HAP-1 (cell line): ENCODE measurements at places on chromosomes 2 and 18.
A peak's percentile ranks its signal among the peaks of the same experiment; 100 is the strongest.

DNA sequence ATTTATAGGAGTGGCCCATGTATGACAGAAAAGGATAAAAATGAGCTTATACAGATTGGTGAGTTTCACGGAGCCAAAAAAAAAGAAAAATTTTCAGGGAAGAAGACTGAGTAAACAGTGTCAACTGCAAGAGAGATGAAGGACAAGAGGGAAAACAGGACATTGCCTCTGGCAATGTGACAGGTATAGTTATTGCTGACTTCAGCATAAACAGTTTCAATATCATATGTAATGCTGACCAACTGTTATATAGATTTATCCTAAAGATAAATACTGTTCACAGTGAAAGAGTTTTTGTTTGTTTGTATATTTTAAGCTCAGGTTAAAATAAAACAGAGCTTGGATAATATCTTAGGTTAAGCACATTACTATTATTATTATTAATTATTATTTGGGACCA lies 98.0 kb upstream of the FSIP2 start:
- no peak for DNase-seq

- no peak for DNase-seq
These were observed 43.0 kb upstream of the KCNF1 start for GRCh38 chr2:10868465-10869314.

DNA sequence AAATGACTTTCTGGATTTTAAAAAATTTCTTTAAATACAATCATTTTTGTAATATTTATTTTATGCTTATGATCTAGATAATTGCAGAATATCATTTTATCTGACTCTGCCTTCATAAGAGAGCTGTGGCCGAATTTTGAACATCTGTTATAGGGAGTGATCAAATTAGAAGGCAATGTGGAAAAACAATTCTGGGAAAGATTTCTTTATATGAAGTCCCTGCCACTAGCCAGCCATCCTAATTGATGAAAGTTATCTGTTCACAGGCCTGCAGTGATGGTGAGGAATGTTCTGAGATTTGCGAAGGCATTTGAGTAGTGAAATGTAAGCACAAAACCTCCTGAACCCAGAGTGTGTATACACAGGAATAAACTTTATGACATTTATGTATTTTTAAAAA lies 79.5 kb downstream of the ITGA4 start:
- no peak for DNase-seq

DNA sequence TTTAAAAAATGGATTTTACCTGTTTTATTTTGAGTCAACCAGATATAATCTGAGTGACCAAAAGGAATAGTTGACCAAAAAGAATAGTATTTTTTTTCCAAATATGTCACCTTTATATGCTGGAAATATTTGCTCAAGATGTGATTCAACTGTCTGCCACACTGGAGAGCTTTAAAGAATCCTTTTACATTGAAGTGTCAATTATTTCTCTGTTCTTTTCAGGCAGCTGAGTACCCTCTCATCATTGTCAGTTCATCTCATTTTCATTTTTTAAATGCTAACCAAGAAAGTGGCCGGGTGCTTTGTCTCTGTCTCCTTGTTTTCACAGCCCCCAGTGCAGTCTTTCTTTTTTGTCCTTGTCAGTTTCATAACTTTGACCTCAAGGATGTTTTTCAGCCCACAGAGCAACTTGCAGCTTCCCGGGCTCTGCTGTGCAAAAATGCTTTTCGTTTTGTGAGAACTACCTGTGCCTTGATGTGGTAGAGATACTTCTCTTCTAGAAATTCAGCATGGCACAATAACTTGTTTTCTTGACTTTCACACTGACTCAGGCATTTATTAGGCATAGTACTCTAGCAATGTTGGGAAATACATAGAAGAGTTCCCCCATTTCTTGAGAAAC lies 23.4 kb upstream of the CERS6 start:
- no peak for DNase-seq

DNA sequence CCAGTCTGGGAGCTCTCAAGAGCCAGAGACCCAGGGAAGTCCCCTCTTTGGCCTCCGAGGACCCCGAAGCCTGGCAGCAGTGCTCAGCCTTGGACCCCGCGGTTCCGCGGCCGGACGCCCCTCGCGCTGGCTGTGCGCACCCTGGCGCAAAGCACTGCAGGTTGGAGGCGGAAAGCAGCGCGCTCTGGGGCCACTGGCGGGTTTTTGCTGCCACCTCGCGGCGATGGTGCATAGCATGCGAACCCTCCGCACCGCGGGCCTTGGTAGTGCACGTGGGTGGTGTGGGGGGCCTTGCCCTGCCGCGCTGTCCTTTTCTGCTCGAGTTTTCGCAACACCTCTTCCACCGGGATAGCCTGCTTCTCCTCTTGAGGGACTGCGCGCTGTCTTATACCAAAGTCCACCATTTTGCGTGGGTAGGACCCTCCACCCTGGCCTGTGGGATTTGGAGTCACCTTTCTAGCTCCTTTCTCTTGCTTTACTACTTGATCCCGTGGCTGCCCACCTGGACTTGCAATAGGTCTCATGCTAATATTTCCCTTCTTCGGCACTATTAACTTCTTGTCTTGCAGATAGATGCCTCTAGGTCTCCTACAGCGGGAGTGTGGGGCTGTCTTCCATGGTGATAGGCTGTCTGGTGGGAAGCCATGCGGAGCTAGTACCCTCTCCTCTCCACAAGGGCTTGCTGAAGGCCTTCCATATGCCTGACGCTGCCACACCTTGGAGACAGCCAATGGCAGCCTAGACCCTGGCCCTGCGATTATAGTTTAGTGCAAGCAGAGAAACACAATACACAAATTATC lies 14.3 kb downstream of the SIX3 start:
- peak; percentile 58 for DNase-seq

DNA sequence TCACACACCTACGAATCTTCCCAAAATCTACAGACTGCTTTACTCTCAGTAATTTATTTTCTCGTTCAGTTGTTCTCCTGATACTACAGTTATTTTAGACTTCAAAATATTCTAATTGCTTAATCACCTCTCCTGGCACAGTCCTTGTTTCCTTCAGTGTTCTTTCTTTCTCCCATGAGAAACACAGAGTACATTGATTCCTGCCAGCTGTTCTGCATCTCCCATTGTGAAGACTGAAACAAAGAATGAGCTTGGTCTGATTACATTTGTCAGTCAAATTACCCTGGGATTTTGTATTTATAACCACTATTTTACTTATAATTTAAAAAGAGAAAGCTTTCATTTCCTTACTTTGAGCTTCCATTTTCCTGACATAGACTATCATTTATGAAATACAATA lies 63.9 kb upstream of the TANK start:
- no peak for DNase-seq

- DNase-seq, result no peak
These were observed 94.2 kb upstream of the EPAS1 start for GRCh38 chr2:46202987-46203386.

- no peak for DNase-seq
These were observed 107.3 kb downstream of the DYSF start for GRCh38 chr2:71560638-71561011.

DNA sequence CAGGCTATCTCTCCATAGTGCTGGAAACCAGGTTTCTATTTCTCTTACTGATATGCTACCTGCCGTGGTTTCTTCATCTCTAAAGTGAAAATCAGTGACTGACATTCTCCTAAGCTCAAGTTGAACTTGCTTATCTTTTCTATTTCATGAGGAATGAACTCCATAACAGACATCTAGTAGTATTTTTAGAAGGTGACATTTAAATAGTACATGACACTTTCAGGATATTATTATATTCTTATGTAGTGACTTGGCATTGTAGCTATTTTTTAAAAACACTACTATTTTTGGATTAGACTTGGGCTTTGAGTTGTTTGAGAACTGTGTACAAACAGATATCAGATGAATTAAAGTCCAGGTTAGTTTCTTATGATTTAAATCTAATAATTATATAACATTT lies 1381.8 kb downstream of the DSC3 start:
- no peak for DNase-seq

DNA sequence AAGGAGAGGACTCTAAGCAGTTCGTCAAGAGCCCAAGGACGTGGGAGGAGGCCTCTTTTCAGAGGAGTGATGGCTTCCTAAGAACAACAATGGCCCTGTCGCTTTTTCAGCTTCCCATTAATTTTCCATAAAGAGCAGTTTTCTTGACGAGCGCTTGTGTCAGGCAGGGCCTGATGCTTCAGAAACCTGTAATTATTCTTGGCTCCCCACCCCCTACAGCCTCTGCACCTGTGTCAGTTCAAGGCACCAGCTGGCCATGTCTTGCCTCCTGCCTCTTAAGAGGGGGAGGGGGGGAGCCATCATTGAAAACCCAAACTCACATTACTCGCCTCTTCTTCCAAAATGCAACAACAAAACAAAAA lies 32.3 kb downstream of the KLF7 start:
- DNase-seq, result peak; percentile 45

DNA sequence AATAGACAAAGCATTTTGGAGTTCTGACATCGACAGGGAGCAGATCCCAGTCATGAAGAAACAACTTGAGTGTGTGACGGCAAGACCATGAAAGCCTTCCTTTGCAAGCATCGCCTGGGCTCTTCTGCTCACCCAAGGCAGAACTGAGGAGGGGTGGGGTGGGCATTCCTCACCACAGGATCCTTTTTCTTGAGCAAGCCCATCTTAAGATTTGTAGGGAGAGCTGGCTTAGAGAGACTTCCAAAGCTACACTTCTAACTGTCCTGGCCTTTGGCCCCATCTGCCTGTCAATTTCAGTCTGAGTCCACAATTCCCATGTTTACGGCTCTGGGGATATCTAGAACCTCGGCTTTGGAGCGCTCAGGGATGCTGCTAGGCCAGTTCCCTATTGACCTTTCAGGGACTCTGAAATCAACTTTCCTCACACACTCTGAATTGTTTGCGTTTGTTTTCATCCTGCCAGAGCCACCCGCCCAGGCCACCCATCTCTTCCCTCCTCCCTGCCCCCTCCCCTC lies 3.7 kb downstream of the KLHL14 start:
- DNase-seq, result no peak

GRCh38 chr2:223744580-223744979 lies 92.8 kb downstream of the AP1S3 start:
- no peak for DNase-seq

GRCh38 chr2:85034158-85034557 lies 63.2 kb downstream of the KCMF1 start:
- DNase-seq, result no peak

DNA sequence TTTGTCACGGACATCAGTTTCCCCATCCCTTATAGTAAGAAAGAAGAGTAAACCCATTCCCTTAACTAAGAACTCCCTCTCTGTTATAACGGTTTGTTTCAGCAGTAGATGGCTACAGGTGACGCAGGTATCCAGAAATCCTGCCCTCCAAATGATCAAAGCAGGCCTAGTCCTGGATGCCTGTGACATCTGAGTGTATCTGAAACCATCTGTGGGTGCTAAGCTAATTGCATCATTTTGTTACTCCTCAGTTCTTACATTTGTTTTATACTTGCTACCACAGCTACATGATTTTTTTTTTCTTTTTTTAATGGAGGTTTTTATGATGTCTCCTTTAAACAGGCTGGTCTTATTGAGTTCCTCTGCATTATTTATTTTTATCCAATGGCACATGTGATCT lies 55.1 kb downstream of the AAK1 start:
- no peak for DNase-seq

DNA sequence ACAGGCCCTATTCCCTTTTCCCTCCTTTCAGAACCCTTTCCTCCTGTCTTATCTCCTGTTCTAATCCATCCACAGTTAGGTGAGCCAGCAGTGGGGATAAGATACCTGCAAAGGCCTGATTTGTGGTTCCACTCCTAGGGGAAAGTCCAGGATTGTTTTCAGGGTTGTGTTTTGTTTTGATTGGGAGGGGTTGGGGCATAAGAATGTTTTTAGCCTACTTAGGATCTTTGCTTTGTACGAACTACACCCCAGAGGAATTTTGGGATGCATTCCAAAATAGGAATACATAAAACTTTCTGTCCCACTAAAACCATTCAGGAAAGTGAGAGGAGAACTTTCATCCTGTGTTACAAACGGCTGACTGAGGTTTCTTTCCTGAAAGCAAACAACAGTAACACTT lies 150.8 kb upstream of the PGAP1 start:
- no peak for DNase-seq

DNA sequence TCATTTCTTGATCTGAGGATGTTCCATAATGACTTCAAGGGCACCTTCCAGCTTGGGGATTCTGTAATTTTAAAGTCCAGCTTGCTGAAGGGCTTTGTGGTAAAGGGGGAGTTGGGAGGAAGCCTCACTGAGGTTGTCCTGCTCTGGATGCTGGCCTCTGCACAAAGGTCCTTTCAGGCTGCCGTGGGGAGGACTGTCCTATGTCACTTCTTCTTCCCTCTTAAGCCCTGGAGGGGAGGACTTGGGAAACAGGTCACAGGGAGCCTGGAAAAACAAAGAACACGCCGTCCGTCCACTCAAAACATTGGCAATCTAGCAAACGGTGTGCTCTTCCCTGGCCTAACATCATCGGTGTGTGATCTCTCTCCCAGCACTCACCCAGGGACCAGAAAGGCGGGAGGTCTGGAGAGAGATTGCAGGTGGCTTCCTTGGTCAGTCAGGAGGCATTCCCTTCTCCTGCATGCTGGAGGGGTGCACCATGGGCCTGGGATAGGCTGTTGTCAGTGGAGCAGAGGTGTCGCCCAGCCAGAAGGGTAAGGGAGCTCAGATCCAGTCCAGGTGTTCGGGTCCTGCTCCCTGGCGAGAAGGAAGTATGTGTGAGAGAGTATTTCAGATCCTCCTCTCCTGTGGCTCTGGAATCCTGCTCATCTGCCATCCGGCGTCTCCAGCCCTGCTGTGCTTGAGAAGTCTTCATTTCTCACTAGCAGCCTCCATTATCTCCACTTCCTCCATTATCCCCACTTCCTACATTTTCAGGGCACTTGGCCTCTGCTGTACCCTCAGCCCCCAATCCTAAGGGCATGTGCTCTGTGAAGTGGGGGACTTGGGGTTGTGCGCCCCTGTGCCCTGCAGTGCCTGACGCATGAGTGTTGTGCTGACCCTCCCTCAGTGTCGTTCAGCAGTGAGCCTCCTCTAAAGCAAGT lies 20.1 kb downstream of the ASAP2 start:
- DNase-seq, result no peak

DNA sequence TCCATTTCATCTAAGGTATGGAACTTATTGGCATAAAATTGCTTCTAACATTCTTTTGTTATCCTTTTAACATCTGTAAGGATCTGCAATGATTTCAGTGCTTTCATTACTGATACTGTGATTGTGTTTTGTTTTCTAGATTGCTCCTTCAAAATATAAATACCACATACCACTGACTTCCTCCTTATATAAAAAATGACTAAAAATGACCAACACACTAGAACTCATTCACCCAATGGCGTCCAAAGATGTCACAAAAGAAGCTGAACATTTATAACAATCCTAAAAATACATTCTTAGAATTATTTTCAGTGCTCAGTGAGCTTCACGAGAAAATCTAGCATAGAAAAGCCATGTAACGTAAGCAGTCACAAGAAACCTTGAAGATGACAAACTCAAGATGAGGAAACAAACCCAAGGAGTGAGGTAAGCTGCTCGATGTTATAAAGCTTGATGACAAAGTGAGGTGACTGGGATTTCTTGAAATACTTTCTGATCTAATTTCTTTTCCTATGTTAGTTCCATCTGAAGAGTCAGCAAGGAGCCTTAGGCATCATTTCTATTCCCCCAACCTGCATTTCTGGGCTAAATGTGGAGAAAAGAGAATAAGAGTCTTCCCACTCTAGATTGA lies 42.6 kb downstream of the PNO1 start:
- no peak for DNase-seq
